ENCODE measurements at places on chromosomes 11 and 22. TPM values are rescaled to one million over a fixed set of nuclear protein-coding genes. Genes with fewer than 3 reads are reported as not detected.

SCGB2A2 gene
- polyA plus RNA-seq, result not detected

CTSW gene
- polyA plus RNA-seq, result 0.92 TPM

OR52N4 gene
- polyA plus RNA-seq, result not detected

SORL1 gene
- polyA plus RNA-seq, result 35.6 TPM

PANX3 gene
- polyA plus RNA-seq, result not detected

Measured in left renal pelvis (tissue), 4 donors.